ENCODE measurements at places on chromosomes 2 and 18.

GRCh38 chr2:163601377-163601776 is 134.4 kb downstream of the FIGN start:
- DNase-seq, result no peak

- no peak for DNase-seq
Measured at GRCh38 chr2:201347138-201347537, 10.0 kb downstream of the FLACC1 start.

DNA sequence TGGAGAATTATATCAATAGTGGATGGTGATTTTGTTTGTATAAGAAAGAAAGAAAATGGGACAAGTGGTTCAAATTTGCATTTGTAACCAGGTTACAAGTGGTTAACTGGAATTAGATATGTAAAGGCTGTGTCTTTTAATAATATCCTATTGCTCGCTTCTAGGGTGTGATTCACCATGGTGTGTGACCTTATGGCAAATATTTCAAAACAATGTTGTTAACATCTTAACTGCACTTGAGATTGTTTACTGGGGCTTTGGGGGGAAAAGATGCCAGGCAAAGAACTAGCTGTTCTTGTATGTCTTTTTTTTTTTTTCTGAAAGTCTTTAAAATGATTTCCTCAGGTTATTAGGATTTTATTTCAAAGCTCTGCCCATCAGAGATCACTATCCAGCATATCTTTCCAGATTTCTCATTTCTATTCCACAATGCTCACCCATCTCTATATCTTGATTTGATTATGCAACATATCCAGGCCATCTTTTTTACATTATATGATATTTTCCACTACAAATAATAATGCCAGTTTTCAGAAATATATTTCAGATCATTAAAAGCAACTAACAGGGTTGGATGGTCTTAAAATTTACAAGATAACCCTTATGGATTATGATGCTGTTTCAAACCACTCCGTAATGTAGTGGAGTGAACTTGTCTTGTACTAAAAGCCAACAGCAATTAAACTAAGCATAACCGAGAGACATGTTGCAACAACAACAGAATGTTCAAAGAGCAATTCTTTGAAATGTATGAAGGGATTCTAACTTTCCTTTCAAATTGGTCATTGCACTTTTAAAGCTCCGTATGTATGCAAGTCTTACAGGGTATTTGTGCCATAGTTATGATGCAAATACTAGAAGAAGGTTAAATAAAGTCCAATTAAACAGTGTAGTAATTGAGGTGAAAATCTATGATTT is 341.5 kb upstream of the ETAA1 start:
- no peak for DNase-seq

GRCh38 chr2:41314511-41315070 is 733.2 kb upstream of the PKDCC start:
- no peak for DNase-seq

- DNase-seq, result no peak
Measured at GRCh38 chr18:24593886-24594285, 133.4 kb downstream of the HRH4 start.

DNA sequence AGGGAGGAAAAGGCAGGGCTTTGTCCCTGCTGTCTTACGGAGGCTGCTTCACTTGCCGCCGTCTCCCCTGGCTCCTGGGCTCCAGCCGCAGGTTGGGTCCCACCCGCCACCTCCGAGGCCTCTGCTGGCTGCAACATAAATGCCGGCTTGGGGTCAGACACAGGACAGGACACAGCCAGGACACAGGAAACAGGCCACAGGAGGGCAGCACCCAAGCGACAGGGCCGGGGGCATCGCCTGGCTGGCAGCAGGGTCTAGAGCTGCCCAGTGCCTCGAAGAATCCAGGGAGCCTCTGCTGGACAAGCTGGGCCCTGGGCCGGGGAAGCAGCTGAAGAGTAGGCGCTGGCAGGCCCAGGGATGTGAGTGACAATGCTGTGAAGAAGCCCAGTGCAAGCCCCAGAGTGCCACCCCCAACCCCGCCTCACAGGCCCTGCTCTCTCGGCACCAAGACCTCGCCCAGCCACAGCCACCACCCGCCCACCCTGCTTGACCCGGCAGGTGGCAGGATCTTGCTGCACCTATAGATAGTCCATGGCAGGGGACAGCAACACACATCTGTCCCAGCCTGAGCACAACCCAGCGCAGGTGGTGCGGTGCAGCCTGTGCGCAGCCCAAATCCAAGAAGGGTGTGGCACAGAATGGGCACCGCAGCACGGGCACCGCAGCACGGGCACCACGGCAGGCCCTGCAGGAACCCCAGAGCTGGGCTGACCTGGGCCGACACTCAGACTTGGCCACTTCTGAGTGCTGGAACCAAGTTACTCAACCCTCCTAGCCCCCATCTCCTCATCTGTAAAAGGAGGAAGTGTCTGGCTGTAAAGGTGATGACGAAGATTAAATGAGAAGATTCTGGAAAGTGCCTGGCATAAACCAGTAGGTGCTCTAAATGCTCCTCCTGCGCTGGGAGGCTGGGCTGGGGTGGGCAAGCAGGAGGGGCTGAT is 55.6 kb downstream of the BIN1 start:
- no peak for DNase-seq

GRCh38 chr2:59939236-59939635 is 614.2 kb downstream of the BCL11A start:
- DNase-seq, result no peak

GRCh38 chr18:2709316-2709715 is 53.8 kb downstream of the SMCHD1 start:
- no peak for DNase-seq

DNA sequence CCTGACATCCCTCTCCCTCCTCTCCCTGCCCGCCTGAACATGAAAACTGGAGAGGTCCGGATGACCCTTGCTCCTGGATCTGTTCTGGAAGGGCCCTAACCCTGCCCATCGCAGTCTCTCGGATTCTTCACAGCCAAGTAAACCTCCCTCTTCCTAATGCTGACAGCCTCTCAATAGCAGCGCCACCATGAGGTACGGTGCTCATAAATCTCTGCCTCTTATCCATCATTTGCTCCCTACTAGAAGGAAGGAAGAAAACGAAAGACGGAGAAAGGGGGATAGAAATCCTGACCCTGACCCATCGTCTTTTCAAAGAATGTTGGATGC is 257.9 kb downstream of the BCL11A start:
- no peak for DNase-seq

DNA sequence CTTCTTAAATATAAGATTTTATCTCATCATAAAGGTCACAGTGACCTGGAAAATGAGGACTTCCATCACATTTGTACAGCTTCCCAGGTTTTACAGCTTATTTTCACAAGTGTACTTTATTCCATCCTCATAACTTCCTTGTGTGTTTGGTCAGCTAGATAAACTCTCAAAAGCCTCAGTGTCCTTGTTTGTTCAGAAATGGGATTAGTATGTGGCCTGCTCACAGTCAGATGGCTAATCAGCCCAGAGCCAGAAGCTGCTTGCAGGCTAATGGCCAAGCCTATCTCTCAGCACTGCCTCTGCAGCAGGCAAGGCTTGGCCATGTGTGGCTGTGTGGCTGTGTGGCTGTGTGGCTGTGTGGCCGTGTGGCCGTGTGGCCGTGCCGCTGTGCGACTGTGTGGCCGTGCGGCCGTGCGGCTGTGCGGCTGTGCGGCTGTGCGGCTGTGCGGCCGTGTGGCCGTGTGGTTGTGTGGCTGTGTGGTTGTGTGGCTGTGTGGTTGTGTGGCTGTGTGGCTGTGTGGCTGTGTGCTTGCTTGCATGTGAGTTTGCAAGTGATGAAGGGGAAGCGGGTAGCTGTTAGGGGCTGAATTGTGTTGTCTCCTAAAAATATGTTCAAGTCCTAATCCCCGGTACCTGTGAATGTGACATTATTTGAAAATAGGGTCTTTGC is 233.0 kb upstream of the TNP1 start:
- DNase-seq, result no peak

- DNase-seq, result no peak
Measured at GRCh38 chr18:73023975-73024374, 156.2 kb upstream of the NETO1 start.
